ENCODE measurements at places on chromosomes 6 and 20.

- no peak for DNase-seq
Measured at GRCh38 chr6:33034554-33034953, 25.2 kb upstream of the HLA-DOA start.

DNA sequence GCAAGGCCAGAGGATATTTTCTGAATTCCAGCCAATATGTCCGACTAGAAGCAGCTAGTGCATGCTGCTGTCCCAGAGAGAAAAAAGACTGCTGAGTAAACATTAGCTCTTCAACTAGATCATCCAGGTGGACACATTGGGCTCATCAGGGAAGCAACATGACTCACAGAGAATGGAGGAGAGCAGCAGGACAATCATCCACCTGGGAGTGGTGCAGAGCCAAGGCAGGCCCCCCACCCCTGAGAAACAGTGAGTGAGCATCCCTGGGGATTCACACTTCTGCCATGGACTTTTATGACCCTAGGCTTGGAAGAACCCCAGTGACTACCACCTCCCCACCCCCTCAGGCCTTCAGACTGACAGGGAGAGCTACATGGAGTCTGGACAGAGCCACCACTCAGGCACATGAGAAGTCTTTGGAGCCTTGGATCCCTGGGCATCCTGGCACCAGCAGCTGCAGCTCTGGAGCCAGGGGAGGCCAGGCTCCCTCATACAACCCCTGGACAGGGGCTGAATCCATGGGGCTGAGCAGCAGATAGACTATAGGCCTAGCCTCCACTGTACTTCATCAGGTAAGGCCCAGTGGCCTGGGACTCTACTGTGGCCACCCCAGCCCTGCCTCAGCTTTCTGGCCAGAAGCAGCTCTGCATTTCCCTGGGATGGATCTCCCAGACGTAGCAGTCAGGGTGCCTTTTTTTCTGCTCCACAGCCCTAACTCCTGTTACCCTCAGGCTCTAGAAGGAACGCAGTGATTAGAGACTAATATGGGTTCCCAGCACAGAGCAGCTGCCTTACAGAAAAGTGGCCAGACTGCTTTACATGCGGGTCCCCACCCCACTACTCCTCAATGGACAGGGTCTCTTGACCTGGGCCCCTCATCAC, 82.9 kb upstream of the RNF217 start:
- DNase-seq, result no peak

GRCh38 chr6:27168586-27169443, 78.7 kb upstream of the PRSS16 start:
- no peak for DNase-seq

DNA sequence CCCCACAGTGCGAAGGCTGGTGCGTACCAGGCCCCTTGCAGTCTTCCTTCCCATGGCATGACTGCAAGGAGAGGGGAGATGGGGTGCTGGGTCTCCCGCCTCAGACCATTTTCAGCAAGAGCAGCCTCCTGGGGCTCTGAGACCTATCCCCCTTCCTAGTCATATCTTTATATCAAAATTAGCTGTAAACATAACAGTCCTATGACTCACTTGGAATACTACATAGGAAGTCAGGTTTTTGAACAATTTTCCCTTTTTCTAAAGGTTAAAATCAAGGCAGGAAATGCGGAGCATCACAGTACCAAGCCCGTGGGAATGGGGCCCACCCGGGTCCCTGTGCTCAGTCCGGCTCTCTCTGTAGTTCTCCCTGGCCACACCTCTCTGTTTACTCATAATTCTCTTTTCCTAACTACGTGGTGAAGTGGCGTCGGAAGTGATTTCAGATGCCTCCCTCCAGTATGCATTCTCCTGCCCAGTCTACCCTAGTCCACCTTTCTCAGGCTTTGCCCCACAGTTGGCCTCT, 109.8 kb upstream of the TMEM170B start:
- DNase-seq, result no peak

GRCh38 chr20:63147532-63147931, 68.4 kb downstream of the YTHDF1 start:
- DNase-seq, result no peak

- DNase-seq, result no peak
Measured at GRCh38 chr20:16007962-16008361, 565.3 kb downstream of the KIF16B start.
